ENCODE measurements at places on chromosomes 6 and 20.

- no peak for DNase-seq
These were observed 13.7 kb upstream of the PRDM13 start for GRCh38 chr6:99592900-99593299.

GRCh38 chr20:17808357-17808756 lies 108.6 kb downstream of the BANF2 start:
- DNase-seq: no peak

DNA sequence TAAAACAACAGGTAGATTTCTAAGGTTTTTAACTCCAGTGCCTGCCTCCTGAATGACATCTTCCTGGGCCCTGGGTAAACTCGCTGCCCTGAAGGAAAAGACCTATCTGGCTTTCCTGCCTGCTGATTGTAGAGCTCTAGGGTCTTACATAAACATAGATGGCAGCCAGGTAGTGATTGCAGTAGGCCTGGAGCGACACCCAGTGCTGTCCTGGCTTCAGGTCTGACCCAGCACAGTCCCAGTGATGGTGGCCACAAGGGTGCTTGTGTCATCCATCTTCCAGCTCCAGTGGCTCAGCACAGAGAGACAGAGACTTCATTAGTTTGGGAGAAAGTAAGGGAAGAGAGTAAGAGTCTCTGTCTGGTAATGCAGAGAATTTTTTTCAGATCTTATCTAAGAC lies 542.9 kb upstream of the IMPG1 start:
- DNase-seq: no peak

- DNase-seq: no peak
These were observed 113.4 kb upstream of the BEND3 start for GRCh38 chr6:107228754-107229153.

GRCh38 chr20:10504994-10505730 lies 70.1 kb downstream of the SLX4IP start:
- DNase-seq: no peak

- no peak for DNase-seq
These were observed 22.3 kb downstream of the QKI start for GRCh38 chr6:163436843-163437242.

DNA sequence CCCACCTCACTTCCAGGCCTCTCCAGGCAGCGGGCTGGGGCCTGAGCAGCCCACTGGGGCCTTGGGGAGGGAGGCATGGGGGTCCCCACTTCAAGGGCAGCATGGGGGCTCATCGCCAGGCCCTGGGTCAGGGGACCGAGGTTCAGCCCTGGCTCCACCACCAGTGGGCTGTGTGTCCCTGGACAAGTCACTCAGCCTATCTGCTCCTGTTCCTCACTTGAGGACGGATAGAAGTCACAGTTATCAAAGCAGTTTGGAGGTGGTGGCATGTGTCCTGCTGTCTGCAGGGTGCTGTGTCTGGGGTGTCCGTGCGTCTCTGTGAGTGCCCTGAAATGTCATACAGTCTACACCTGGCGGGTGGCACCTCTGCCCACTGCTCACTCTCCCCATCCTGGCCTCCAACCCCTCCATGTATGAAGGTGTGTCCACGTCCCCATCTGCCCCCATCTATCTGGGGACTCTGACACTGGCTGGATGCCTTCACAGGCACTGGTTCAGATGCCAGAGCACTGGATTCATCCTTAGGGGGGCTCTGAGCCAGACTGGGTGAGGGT lies 3.6 kb downstream of the EEF1A2 start:
- DNase-seq: no peak

GRCh38 chr6:39211183-39211582 lies 18.1 kb downstream of the KCNK5 start:
- no peak for DNase-seq

DNA sequence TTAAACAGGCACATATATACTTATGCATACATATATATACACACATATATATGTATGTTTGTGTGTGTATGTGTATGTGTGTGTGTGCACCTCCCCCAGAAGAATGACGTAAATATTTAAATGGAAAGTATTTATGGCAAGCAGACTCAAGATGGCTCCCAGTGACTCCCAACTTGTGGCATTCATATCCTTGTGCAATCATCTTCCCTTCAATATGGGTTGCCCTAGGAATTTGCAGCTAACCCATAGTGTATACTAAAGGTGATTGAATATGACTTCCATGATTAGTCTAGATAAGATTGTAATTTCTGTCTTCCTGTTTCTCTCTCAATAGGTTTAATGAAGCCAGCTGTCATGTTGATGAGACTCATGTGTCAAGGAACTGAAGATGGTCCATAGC lies 127.6 kb downstream of the TRDN start:
- no peak for DNase-seq

Measured in neural progenitor cell (in vitro differentiated cells).